Activated naive CD4-positive, alpha-beta T cell treated with anti-CD3 and anti-CD28 coated beads for 36 hours (primary cell): ENCODE measurements at places on chromosomes 5 and 9. TPM values are rescaled to one million over a fixed set of nuclear protein-coding genes. Genes with fewer than 3 reads are reported as not detected.

Gene C5orf24
- total RNA-seq = 21.2 TPM

Gene PCDHGC4
- not detected for total RNA-seq

Gene ZNG1C
- total RNA-seq = 30.1 TPM

DNA sequence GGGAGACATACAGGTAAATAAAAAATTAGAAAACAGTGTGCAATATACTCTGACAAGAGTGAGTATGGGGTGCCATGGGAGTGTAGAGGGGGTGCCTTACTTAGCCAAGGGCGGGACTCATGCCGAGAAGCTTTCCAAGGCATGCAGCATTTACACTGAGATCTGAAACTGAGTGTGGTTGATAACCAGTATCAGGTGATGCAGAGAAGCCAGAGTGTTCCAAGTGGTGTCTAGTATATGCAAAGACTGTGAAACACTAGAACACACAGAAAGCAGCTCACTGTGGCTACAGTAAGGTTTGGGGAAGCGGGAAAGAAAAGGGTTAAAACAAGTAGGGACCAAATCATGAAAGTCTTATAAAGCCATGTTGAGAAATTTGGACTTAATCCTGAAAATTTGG, 30.5 kb upstream of the ERBIN start:
- DNase-seq = no peak

DNA sequence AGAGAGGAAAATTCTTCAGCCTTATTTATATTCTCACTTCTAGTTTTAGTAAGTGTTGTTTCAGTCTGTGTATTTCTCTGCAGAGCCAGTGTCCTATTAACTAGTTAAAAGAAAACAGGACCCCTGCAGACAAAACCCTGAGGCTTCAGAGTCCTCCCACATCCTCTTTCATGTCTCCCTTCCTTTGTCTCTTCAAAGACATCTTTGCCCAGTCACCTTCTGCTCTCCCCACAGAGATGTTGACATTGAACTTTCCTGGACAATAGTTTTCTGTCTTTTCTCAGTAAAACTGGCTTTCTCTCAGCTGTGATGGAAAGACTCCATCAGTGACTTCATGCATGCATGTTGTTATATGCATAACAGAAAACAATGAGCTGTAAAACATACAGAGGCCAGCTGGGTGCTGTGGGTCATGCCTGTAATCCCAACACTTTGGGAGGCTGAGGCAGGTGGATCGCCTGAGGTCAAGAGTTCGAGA, 20.2 kb downstream of the GRAMD2B start:
- no peak for DNase-seq

GRCh38 chr5:138649775-138650174, 74.6 kb upstream of the HSPA9 start:
- no peak for DNase-seq

GRCh38 chr9:133892193-133892920, 99.8 kb downstream of the VAV2 start:
- no peak for DNase-seq

DNA sequence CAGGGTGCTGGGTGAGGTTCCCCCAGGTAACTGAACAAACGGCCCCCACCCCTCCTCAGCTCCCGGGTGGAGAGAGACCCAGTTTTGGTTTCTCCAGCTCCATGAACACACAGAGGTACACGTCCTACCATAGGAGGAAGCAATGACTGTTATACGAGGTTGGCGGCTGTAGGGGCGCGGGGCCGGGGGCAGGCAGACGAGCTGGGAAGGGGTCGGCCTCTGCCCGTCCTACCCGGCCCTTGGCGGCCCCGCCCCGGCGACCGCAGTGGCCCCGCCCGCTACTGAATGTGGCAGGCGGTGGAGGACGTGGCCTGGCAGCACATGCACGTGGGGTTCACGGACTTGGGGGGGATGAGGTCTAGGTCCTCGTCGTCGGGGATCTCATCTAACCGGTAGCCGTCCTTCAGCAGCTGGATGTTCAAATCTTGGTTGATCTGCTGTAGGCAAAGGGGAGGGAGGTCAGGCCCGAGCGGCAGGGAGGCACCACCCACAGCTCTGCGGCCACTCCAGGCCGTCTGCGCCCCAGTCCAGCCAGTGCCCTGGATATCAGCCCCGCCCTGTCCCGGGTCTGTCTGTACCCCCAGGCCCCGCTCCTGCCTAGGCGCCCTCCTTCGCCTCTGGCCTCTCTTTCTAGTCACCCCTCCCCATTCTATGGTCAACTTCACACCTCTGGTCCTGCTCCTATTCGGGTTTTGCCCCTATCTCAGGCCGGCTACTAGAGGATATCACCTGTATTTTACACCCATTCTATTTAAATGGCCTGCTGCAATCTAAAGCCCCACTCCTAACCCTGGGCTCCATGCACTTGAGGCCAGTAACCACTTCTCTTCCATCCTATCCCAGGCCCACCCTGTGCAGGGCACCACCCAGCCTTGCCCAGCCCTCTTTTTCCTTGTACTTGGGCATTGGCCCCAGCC, 24.2 kb upstream of the MYORG start:
- no peak for DNase-seq

DNA sequence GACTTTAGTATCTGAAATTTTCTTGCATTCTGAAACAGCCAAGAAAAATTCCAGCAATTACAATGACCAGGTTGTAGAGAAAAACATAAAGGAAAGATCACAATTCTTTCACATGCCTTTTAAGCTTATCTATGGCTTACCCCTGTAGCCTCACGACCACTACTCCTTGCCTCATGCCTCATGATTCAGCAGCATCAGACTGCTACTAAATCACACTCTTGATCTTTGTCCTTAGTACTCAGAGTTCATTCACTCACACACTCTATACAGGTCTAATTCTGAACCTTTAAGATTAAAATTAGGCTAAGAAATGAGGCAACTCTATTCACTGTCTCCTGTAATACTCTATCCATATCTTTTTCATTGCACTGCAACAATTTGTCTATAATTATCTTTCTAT, 415.1 kb downstream of the MLLT3 start:
- DNase-seq = peak; percentile 10

- no peak for DNase-seq
Observed at GRCh38 chr9:110537841-110538646, 41.5 kb downstream of the SVEP1 start.

GRCh38 chr9:16561121-16561520, 309.3 kb downstream of the BNC2 start:
- DNase-seq = no peak

DNA sequence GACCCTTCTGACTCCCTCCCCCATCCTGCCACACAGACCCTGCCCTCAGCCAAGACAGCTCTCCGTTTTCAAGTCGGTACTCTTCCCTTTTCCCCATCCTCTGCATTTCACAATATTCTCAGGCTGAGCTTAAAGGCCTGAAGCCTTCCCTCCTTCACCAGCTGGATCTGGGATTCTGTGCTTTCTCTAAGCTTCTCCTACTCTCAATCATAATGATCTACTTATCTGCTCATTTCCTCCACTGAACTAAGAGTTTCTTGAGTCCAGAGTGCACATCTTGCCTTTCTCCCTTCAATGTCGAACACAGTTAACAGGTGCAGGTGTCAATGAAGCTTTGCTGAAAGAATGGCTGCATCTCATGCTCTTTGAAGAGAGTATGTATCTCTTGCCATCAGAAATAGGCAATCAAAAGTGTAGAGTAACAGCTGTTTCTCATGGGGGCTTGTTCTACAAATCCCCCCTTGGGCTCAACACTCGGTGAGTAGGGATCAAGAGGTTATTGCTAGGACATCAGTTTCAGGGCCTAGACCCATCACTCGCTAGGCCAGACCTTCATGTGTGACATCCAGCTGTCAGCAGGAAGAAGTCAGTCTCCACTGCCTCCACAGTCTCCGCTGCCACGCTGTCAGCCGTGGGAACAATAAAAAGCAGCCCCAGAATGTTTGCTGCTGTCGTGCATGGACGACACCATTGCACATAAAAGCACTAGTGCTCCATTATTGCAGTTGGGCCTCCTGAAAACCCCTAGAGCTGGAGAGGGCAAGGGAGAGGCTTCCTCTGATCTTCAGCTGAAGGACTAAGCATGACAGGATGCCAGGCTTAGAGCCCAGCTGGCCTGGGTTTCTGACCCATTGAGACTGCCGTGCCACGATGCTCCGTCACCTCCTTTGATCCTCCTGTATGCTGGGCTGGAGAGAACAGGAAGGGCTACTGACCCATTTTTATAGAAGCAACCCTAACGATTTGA, 23.7 kb downstream of the TRAF1 start:
- DNase-seq = peak; percentile 52

GRCh38 chr5:541539-542318, 17.5 kb upstream of the SLC9A3 start:
- peak; percentile 5 for DNase-seq

- no peak for DNase-seq
Observed at GRCh38 chr9:110153431-110153830, 54.5 kb downstream of the C9orf152 start.

DNA sequence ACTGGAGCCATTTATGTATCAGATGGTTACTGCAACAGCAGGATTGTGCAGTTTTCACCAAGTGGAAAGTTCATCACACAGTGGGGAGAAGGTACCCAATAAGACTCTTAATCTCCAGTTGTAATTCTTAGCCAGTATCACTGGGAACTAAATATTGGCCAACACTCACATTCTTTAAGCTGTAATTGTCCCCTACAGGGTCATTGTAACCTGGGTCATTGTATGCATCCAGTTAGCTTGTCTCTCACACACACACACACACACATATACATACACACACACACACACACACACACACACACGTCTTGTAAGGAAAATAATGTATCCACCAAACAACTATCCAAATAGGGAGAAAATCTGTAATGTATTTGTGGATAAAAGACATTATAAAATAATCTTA, 113.0 kb downstream of the GIN1 start:
- DNase-seq = no peak
